Fibroblast of villous mesenchyme (primary cell): ENCODE measurements at places on chromosomes 4 and X. TPM values are rescaled to one million over a fixed set of nuclear protein-coding genes. Genes with fewer than 3 reads are reported as not detected.

GRCh38 chr4:129804461-129804981 lies 708.6 kb downstream of the C4orf33 start:
- no peak for DNase-seq

GRCh38 chr4:56255820-56256219 lies 131.5 kb downstream of the AASDH start:
- DNase-seq: no peak

GRCh38 chr4:1765409-1766072 lies 27.6 kb upstream of the FGFR3 start:
- DNase-seq: no peak

DNA sequence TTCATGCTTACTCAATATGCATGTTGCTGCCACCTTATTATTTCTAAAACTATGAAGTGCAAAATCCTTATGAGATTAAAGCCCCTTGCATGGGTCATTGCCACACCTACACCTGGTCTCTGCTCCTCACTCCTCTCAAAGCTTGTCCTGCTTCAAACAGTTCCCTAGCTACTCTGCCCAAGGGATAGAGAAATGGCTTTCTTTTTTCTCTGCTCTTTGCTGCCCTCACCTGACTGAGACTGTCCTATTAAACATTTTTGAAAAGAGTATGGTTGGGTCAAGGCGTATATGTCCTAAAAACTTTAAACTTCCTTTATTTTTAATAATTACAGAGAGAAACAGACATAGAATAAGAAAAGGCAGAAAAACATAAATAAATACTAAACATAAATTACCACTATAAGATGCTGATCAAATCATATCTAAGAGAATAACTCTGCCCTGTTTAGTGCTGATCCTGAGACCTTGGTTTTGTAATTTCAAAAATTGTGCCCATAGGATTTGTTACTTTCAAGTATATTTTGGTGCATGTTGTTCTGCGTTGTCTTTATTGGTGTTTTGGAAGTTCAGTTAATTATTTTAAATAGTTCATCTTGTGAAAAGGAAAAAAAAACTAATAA lies 704.9 kb upstream of the PABPC4L start:
- peak; percentile 5 for DNase-seq

DNA sequence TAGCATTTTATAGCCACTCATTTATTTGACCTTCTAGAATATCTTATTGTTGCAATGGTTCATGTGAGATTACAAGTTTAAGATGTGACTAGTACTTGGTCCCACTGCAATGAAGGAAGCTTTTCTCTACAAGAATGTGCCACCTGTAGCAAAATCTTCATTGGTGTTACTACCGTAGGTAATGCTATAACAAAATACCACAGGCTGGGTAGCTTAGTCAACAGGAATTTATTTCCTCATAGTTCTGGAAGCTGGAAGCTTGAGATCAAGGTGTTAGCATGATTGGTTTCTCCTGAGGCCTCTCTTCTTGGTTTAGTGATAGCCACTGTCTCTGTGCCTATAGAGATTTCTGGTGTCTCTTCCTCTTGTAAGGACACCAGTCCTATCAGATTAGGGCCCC lies 441.0 kb downstream of the GPM6A start:
- DNase-seq: no peak

TBCK gene
- total RNA-seq: 41.6 and 80.3 TPM in 2 replicates
